ENCODE measurements at places on chromosomes 6 and 20. TPM values are rescaled to one million over a fixed set of nuclear protein-coding genes. Genes with fewer than 3 reads are reported as not detected.

The SAPCD1 gene
- polyA plus RNA-seq: 0.89 TPM

The SMLR1 gene
- polyA plus RNA-seq: not detected

The DNAH8 gene
- 0.04 TPM for polyA plus RNA-seq

The RSPH4A gene
- polyA plus RNA-seq: not detected

The GTF2H4 gene
- polyA plus RNA-seq: 9.5 TPM

The CUL7 gene
- 2.1 TPM for polyA plus RNA-seq

- peak; percentile 56 for DNase-seq
- H3K36me3 ChIP-seq: no peaks in the 10 kb centered on the region
Observed at GRCh38 chr6:113994934-113995342, 24.0 kb upstream of the HDAC2 start.

DNA sequence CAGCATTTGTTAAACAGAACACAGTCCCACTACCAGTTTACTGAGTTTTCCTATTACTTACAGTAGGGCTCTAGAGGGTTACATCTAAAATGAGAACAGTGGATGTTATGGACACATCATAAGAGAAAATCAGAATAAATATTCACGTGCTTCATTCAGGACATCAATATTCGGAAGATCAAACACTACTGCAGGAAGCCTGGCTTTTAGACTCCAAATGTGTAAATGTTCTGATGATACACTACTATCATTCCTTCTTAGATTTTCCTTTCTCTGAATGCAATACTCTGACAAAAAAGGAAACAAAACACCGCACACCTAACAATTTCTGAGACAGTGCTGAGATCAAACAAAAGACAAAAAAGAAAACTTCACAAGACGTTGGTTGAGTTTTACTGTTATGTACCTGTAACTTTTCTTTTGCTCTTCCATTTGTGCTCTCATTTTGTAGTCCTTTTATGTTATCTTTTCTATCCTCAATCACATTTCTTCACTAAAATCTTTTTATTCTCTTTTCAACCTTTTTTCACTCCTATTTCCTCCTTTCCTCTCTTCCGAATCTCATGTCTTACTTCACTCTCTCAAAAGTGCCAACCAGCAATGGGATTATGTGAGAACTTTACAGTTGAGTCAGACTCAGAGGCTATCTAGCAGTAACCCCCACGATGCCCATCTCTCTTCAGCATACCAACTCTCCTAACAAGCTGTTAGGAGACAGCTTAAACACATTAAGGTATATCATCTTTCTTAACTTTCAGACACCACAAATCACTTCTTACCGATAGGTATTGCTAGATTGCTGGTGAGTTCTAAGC, 1.7 kb downstream of the FAM184A start:
- peak overlapping the region; percentile 68 for H3K4me3 ChIP-seq
- H3K36me3 ChIP-seq: no peaks in the 10 kb centered on the region
- DNase-seq: peak; percentile 36

- no peak overlapping the region for H3K27ac ChIP-seq
- H3K4me1 ChIP-seq: no peaks in the 10 kb centered on the region
Observed at GRCh38 chr6:155505608-155505989, 50.0 kb upstream of the NOX3 start.

- no peaks in the 10 kb centered on the region for H3K27me3 ChIP-seq
- H3K4me3 ChIP-seq: no peak overlapping the region
- H3K27ac ChIP-seq: no peak overlapping the region
- peaks cover 21% of the 10 kb centered on the region for H3K36me3 ChIP-seq
- H3K4me1 ChIP-seq: no peaks in the 10 kb centered on the region
Observed at GRCh38 chr6:53028467-53028866, 33.4 kb upstream of the GSTA4 start.

GRCh38 chr6:35776364-35777215, at the start of gene CLPSL2:
CLPSL2 (plus strand) TSS chr6:35776598; CDS start chr6:35776619, 21 bp downstream.
- H3K4me1 ChIP-seq: no peaks in the 10 kb centered on the region
- no peak within 1 kb of the TSS for H3K27ac ChIP-seq
- H3K27me3 ChIP-seq: no peaks in the 10 kb centered on the region
- no peak within 1 kb of the TSS for H3K4me3 ChIP-seq

DNA sequence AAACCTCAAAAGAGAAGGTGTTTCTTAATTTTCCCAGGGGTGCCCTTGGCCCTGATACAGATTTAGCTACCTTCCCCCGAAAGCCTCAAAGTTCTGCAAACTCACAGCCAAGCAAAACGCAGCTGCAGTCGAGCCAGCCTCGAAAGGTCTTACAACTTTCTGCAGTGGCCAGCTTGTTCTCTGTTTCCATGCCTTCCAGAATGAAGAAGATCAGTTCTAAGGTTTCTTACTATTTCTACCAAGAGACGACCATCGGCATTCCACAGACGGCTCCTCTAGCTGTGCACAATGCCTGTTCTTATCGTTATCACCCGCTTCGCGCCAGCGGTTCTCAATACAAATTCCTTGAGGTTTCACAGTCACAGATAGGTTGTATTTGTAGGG, 28.5 kb upstream of the CCR6 start:
- DNase-seq: no peak
- no peaks in the 10 kb centered on the region for H3K27me3 ChIP-seq
- H3K4me1 ChIP-seq: peaks cover 80% of the 10 kb centered on the region
- no peak overlapping the region for H3K4me3 ChIP-seq
- no peaks in the 10 kb centered on the region for H3K36me3 ChIP-seq

DNA sequence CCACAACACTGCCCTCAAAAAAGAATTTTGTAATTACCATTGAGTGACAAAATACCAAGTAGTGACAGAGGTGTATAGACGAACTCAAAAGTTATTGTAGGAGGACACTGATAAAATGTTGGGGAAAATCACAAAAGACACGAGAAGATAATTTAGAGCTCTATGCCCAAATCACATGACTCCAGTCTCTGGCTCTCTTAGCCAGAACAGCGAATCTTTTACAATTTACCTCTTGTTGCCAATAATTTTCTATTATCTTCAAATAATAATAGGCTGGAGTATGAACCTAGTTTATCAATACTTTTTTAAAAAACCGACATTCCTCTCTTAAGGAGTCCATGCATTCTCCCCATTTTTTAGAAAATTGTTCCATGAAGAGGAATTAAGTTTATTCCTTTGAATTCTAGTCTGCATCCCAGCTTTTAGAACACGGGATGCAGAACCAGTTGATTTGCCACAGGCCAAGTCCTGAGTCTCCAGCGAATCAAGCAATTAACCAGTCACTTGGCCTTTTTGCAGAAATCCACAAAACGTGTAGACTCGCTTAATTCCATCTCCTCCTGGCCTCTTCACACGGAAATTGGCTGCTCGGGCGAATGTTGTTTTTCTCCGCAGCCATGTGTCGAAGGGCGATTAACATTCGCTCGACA, 507 bp upstream of the RIPPLY2 start:
- H3K27ac ChIP-seq: no peak overlapping the region
- H3K4me1 ChIP-seq: peaks cover 13% of the 10 kb centered on the region
- no peaks in the 10 kb centered on the region for H3K36me3 ChIP-seq
- no peak overlapping the region for H3K4me3 ChIP-seq
- H3K27me3 ChIP-seq: peaks cover 8% of the 10 kb centered on the region

- H3K4me1 ChIP-seq: no peaks in the 10 kb centered on the region
- DNase-seq: no peak
- no peak overlapping the region for H3K4me3 ChIP-seq
- no peaks in the 10 kb centered on the region for H3K36me3 ChIP-seq
- no peaks in the 10 kb centered on the region for H3K27me3 ChIP-seq
Observed at GRCh38 chr20:34322267-34323105, 19.3 kb upstream of the AHCY start.

DNA sequence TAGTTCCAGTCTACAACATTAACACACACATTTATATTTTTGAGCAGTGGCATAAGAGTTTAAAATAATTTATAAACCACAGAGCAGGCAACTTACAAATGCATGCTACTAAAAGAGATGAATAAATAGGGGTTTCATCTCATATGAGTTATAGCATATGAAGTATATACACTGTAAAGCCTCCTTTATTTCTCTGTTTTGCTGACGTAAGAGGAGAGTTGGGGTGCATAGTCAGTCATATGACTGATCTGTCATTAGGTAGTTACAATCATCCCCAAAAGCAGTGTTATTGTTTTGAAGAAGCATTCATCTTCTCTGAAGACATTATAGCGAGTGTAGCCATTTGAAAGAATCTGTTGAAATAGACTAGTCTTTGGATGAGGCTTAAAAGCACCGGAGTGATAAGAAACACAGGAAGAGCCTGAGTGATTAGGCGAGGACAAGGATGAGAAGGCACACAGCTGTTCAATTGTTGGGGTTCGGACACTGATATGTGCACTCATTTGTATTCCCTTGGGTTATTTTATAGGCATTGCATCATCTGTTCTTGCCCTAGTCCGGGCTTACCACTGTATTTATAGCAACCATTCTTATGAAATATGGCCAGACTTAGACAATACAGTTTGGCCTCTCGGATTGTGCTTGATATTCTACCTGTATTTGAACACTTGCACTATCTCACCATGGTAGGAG, 325.7 kb downstream of the SAMD5 start:
- no peak overlapping the region for H3K27ac ChIP-seq
- DNase-seq: no peak
- H3K36me3 ChIP-seq: no peaks in the 10 kb centered on the region
- H3K4me1 ChIP-seq: no peaks in the 10 kb centered on the region
- H3K4me3 ChIP-seq: no peak overlapping the region

All from CD4-positive, alpha-beta memory T cell (primary cell).